Chondrocyte (in vitro differentiated cells): ENCODE measurements at places on chromosomes 7 and 10.
A peak's percentile ranks its signal among the peaks of the same experiment; 100 is the strongest.

DNA sequence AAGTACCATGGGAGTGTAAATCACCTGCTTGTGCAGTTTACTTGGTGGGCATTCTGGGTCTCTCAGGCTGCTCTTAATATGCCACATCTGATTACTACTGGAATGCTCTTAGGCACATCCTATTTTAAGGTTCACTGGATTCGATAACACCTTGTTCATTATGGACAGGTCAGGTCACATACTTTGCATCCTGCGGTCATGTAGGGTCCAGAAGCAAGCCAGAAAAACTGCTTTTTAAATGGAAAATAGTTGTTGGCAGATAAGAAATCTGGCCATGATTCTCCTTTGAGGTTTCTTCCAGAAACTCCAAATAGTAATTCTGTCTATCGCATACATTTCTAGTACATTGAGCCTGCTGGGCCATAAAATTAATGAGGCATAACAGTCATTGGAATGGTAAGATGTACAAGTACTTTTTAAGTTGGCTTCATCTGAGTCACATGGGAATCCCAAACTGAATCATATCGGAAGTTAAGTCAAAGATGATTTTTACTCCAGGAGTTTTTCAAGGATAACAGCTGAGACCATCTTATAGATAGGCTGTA, 371.9 kb downstream of the LRRTM3 start:
- no peak for DNase-seq

GRCh38 chr7:80960244-80960795, 41.5 kb upstream of the SEMA3C start:
- DNase-seq = no peak

DNA sequence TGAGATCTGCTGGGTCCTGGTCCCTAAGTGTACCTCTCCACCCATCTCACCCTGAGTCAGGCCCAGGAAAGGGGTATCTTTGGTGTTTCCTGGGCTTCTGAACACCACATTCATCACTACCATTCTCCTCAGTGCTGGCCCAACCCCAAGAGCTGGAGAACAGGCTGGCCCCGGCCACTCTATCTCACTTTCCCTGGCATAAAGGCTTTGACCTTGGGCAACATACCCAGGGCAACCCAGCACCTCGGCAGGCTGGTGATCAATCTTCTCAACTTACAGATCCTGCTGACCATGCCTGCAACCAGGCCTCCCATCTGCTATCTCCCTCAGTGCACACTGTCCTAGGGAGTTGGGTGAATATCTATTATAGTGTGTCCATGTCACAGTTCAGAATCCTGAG, 2.1 kb downstream of the VSIR start:
- peak; percentile 59 for DNase-seq

DNA sequence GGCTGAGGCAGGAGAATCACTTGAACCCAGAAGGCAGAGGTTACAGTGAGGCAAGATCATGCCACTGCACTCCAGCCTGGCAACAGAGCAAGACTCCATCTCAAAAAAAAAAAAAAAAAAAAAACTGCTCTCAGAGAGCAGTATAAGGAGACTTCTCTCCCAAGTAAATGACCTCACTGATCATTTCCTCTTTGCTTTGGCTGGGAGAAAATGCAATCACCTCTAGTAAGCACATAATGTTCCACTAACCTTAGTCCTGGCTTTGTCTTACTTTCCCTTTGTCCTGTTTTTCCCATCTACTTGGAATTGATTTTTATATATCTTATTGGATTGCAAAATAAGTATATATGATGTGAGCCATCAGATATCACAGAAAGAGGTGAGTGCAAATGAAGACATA, 2.5 kb downstream of the SLC25A13 start:
- no peak for DNase-seq

GRCh38 chr10:132264306-132264950, 43.3 kb downstream of the STK32C start:
- peak; percentile 75 for DNase-seq

GRCh38 chr10:132425029-132425756, 28.2 kb downstream of the PWWP2B start:
- no peak for DNase-seq

- DNase-seq = no peak
Observed at GRCh38 chr10:5499493-5500140, at the start of gene CALML5. TSS of gene CALML5 (minus strand) at chr10:5499570. CDS start at chr10:5499438, 132 bp downstream.

GRCh38 chr10:47402641-47403301, 18.7 kb upstream of the ZNF488 start:
- DNase-seq = no peak

DNA sequence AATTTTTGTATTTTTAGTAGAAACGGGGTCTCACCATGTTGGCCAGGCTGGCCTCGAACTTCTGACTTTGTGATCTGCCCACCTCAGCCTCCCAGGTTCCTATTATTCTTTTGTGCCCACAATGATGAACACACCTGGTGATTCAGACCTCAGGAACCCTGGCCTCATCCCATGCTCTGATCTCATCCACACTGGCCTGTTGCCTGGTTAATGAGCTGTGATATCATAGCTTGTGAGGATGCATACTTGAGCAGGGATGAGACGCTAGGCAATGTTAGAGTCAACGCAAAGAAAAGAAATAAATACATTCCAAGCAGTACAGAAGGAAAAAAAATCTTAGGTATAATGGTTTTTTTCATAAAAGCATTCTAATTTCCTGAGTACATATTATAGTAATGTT, 82.4 kb upstream of the RNF32 start:
- no peak for DNase-seq

- DNase-seq = no peak
Observed at GRCh38 chr10:63887023-63887589, 365.9 kb downstream of the REEP3 start.

DNA sequence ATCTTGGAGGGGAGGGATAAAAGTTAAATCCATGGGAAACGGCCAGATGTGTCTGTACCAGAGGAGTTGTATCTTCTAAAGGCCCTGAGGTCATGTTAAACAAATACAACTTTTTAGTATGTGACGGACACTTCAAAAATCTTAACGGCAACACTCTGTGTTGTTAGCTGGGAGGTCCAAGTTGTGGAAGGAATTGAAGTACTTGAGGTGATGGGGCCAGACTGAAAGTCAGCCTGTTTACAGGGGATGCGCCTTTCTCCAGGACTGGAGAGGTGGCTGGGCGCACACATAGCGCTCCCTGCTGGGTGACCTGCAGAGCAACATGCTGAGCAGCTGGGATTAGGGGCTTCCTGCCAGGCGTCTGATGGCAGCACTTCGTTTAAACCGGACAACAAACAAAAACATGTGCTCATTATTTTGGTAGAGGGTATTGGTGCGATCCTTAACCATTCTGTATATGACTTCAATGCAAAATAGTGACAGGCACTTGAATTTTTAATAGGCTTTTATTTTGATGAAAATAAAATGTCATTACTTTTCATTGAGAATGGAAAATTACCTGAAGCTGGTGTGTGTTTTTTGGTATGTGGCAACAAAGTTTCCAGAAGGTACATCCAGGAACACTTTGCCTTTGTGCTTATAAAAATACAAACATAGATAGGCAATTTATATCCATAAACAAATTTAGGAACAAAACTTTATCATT, 198.2 kb downstream of the MLLT10 start:
- no peak for DNase-seq

DNA sequence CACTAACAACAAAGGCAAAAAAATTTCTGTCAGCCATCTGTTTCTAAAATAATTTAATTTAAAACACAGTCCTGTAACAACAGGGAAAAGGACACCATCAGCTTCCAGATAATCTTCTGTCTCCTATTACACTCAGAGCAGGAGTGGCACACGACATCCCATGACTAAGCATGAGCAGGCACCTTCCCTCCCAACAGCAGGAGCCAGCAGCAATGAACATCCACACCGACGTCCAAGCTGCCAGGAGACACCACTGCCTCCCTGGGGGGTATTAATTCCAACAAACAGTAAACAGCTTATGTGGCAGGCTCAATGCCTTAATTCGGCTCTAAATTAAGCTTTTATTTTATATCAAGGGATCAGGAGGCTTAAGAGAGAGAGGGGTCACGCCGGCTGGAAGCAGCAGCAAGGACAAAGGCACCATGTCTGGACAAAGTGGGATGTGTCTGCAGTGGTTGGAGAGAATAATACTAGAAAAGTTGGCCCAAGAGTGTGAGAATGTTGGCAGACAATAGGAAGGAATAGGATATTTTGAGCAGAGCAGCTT, 45.7 kb downstream of the KIAA1549 start:
- no peak for DNase-seq

DNA sequence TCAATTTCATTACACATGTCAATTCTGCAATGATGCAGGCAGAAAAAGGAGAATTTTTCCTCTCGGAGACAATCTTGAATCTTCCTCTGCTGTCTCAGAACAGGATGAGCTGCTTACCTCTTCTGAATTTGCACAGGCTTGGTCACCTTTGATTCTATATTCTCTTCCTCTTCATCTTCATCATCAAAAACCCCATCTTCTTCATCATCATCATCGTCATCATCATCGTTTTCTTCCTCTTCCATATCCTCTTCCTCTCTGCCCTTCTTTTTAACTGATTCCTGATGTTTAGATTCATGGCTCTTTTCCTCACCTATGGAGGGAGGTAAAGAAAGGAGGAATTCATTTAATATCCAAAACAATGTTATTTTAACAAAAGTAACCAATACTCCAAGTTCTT, 8.0 kb downstream of the RBM28 start:
- DNase-seq = no peak

DNA sequence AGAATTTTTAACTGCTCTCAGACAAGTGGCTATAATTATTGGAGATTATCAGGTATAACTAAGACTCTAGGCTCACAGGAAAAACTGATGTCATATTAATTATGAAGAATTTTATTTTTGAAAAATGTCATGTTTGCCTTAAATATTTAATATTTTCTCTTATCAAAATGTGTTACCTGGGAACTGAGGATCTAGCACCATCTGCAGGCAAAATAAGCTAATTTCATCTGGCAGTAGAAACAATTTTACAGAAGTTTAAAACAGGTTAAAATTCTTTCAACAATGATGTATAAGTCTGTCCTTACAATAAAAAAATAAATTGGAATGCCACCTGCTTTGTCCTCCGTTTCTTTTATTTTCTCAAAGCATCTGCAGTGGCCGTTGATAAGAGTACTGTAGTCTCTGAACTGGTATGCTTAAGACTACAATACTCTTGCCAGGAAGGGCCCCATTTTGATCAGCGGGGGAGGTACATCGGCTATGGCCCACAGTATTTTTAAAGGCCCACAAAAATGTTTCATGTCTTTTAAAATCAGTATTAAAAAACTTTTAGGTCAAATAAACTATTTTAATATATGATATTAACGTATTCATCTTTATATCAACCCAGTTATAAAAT, 81.3 kb downstream of the VWDE start:
- DNase-seq = no peak

GRCh38 chr7:54843841-54844355, 84.9 kb upstream of the SEC61G start:
- DNase-seq = no peak

GRCh38 chr10:90885176-90885575, 13.4 kb downstream of the RPP30 start:
- DNase-seq = no peak

DNA sequence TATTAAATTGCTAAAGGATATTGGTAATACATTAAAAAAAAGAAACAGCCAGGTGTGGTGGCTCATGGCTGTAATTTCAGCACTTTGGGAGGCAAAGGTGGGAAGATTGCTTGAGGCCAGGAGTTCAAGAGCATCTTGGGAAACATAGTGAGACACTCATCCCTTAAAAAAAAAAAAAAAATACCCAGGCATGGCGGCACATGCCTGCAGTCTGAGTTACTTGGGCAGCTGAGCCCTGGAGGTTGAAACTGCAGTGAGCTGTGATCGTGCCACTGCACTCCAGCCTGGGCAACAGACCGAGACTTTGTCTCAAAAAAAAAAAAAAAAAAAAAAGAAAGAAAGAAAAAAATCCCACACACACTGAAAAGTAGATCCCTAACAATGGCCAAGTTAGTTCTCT, 59.7 kb downstream of the MACC1 start:
- DNase-seq = no peak

GRCh38 chr7:121076350-121077164, 88.0 kb downstream of the CPED1 start:
- no peak for DNase-seq

- no peak for DNase-seq
Observed at GRCh38 chr10:76336213-76336963, 905.0 kb downstream of the LRMDA start.

GRCh38 chr7:155844019-155844453, 31.8 kb upstream of the SHH start:
- no peak for DNase-seq

GRCh38 chr10:69220041-69220451, at the start of gene HKDC1:
TSS of gene HKDC1 (plus strand) at chr10:69220332. CDS start at chr10:69220436, 104 bp downstream.
- no peak for DNase-seq

DNA sequence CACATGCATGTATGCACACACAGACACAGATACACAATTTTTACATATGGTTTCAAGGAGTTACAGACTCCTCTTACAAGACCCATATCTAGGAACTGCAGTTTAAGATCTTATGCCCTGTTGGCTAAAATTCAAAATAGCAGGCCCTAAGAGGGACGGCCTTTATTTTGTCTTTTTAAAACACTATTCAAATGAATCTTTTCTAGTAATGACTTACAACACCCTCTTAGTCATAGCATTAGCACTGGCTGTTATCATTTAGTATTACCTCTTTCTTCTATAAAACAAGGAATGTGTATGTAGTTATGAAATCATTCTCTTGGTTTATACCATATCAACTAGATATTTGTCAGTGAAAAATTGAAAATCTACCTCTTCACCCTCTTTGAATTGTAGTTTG, 15.3 kb downstream of the PAPSS2 start:
- DNase-seq = no peak

- no peak for DNase-seq
Observed at GRCh38 chr10:26448706-26449435, 10.7 kb downstream of the APBB1IP start.

DNA sequence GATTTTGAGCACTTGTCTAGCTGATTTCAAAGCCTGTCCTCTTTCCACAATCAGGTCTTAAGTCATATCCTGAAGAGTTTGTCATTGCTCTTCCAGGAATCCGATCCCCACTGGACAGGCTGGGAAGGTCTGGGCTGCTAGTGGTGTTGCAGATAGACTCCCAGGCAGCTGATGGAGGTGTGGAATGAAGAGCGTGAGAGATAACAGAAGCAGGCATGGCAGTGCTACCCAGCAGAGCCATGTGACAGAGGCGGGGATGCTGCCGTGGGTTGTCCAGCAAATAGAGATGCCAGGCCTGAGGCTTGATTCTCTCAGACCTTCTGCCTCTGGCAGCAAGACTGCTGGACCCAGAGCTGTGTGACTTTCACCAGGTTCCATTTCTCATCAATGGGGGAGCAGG, 116.5 kb upstream of the EEPD1 start:
- no peak for DNase-seq

GRCh38 chr10:124576526-124577420, 115.2 kb downstream of the LHPP start:
- DNase-seq = peak; percentile 74
